ENCODE measurements at places on chromosomes 7 and 10.

GRCh38 chr7:139823959-139824521, 5.0 kb upstream of the TBXAS1 start:
- no peak for DNase-seq

- no peak for DNase-seq
Observed at GRCh38 chr7:131015657-131015958, 281.6 kb upstream of the KLF14 start.

- no peak for DNase-seq
Observed at GRCh38 chr10:115727129-115727528, 545.9 kb downstream of the GFRA1 start.

DNA sequence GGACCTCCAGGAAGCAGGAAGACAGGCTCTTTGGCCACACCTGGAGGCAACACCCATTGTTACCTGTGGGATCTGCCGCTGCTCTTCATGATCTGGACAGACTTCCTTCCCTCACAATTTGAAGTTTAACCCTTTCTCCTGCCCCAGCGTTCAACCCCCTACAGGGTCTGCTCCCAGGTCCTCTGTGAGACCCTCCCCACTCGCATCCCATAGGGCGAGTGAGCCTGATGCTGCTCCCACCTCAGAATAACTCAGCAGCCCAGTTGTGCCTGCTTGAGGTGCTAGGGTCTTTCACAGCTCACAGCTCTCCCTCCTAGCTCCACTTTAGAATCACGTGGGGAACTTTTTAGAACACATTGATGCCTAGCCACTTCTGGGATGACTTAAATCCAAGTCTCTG, 61.8 kb upstream of the C10orf90 start:
- no peak for DNase-seq

DNA sequence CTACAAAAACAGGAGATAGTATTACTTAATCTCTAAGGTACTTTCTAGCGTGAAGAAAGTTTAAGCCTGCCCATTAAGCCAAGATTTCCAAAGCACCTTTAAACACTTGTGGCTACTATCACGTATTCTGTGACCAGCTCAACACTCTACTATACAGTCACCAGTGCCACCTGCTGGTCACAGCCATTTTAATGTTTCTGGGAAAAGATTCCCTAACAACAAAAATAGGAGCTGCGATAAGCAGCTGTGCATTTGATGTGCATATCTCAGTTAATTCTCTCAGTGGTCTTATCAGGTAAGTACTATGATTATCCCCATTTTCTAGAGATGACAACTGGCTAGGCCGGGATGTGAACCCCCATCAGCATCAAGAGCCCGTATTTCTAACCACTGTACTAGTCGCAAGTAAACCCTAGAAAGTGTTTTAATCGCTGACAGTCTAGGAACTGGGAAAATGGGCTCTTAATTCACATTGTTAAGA, 860 bp downstream of the SEC31B start:
- DNase-seq: peak; percentile 36

- DNase-seq: no peak
Observed at GRCh38 chr7:104931181-104931781, 82.7 kb upstream of the KMT2E start.

DNA sequence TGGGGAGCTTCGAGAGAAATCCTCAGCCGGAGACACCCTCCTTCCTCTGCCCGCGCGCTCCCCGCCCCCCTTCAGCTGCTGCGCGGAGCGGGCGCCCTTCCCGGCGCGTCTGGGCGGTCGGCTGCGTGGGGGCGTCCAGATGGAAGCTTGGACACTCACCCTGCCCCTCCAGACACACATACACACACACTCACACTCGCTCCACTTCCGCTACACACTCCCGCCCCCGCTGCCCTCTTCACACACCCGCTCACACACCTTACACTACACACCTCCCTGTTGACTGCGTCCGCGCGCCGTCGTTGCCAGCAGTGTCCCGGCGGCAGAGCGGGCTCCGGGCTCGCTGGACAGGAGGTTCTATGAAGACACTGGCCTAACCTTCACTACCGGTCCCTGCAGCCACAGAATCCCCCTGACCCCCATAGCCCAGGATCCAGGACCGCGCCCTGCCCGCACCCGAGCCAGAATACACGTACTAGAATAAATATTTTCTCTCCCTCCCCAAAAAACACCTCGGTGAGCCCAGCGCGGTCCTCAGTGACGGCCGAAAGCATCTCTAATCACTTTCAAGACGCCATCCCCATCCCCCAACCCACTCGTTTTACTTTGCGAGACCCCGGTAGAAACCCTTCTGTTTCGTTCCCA, 1.1 kb upstream of the EGR2 start:
- DNase-seq: peak; percentile 50

DNA sequence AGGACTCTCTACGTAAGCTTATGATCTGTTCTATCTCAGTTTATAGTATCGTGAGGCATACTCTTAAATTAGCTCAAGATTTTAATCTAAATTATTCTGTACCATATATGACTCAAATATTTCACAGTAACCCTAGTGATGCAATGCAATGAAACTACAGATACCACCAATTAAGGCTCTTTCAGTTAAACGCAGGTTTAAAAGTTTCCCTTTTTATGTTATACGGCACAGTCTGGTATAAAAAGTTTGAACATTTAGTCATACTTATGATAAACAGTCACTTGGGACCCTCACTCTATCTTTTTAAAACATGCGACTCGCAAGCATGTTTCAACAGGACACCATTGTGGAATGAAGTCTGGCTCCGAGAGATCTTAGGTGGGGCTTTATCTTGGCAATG, 107.2 kb downstream of the CDK6 start:
- DNase-seq: no peak

GRCh38 chr7:30114536-30115238, 20.1 kb upstream of the MTURN start:
- DNase-seq: no peak

GRCh38 chr10:20674926-20675325, 222.2 kb downstream of the NEBL start:
- DNase-seq: no peak

DNA sequence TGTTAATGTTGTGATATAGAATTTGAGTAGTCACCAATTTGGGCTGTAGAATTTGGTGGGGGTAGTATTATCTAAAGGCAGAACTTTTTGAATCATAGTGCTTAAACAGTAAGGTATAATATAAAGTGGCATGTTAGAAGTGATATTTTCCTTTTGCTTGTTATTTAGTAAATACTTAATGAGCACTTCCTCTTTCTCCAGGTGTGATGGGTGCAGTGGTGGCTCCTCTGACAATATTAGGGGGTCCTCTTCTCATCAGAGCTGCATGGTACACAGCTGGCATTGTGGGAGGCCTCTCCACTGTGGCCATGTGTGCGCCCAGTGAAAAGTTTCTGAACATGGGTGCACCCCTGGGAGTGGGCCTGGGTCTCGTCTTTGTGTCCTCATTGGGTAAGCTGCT, 10.5 kb downstream of the GHITM start:
- DNase-seq: no peak

- DNase-seq: no peak
Observed at GRCh38 chr7:78383096-78383880, 584.7 kb downstream of the PHTF2 start.

GRCh38 chr7:78702770-78703169, 750.7 kb downstream of the MAGI2 start:
- DNase-seq: no peak

DNA sequence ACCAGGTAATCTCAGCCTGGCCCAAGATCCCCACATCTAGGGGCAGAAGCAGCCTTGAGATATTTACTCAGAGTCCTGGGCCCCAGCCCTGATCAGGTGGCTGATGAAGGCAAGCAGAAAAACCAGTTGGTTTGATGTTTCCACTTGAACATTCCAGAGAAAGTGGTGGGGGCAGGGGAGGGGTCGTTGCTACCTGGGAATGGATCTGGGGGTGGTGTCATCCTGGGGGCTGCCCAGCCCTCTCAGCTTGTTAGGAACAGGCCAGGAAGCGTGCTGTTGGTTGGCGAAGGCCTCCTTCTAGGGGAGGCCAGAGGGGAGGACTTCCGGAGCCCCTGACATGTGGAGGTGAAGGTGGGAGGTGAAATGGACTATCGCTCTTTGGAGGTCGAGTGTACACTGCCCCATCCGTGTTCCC, 3.7 kb upstream of the ABHD11 start:
- no peak for DNase-seq

DNA sequence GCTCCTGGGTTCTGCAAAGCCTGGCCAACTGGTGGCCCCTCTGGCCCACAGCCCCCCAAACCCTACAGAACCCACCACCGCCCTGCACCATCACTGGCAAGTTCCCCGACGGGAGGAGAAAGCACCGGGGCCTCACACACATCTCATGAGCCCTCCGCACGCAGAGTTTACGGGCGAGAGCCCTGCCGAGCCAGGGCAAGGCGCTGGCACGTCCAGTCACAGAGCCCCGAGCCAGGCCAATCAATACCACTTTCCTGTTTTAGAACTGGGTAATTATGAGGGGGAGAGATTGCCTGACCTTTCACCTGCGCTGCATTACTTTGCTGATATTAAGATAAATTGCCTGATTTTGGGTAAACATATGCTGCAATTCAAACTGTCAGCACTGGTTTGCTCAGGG, 113.3 kb downstream of the EBF3 start:
- DNase-seq: no peak

DNA sequence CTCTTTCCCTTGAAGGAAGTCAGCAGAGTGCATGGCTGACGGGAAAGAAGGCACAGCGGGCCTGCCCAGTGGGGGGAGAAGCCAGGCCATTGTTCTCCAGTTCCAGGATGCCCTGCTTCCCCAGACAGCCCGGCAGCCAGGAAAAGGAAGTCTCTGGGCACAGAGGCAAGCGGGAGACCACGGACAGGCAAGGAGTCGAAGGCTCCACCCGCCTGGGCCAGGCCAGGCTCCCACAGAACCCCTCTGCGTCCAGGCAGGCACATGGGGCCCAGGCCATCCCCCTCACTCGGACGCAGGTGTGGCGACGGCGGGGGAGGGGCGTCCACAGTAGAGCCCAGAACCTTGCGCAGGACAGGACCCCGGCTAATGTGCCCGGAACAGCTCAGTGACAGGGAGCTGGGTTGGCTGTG, 8.7 kb downstream of the GPR146 start:
- DNase-seq: no peak

- no peak for DNase-seq
Observed at GRCh38 chr7:149558149-149558861, 60.7 kb upstream of the ZNF746 start.

DNA sequence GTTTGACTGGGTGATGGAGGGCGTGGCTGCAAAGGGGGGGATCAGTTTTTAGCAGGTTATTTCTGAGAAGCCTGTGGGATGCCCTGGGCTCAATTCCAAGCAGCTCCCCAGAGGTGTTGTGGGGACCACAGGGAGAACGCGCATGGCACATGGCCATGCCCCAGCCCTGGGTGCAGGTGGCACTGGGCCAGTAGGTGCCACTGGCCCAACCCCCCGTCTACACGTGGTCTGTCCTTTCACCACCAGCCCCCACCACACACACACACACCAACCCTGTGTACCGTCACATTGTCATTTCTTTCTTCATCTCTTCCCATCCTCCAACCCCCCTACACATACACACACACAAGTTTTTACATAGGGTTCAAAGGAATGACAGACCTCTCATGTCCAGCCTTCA, 115.1 kb upstream of the STK17A start:
- DNase-seq: no peak

- DNase-seq: no peak
Observed at GRCh38 chr10:21130683-21131442, 233.8 kb upstream of the NEBL start.

DNA sequence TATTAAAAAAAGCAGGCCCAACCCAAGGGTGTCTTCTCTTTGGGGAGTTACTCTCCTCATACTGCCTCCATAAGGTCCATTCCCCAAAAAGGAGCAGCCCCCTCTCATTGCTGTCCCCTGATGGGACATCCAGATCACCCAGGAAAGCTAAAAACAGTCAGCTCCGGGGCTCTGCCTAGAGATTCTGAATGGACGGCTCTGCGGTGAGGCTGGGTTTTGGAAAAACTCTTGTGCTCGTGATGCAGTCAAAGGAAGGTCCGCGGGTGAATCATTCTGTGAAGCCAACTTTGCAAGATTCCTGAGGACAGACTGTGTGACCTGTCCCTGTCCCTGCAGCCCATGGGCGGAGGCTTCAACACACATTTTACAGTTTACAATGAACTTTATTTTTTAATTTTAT, 351.5 kb downstream of the TYW1 start:
- no peak for DNase-seq

DNA sequence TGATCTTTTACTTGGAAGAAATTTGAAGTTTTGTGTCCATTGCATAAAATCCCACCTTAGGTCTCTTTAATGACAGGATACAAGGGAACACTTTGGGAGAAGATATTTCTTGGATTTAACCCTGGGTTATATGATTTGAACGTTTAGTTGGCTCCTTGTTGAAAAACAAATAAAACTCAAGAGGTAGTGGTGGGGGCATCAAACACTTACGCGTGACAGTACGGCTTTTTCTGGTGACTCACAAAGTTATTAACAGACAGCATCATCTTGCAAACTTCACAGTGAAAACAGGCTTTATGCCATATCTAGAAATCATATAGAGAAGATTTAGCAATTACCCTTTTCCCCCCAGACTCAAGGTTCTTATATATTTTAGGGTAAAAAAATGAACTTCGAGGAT, 699 bp downstream of the NRAP start:
- DNase-seq: no peak

GRCh38 chr10:124162774-124163354, 69.5 kb upstream of the CHST15 start:
- no peak for DNase-seq

GRCh38 chr7:117171106-117171505, 151.8 kb downstream of the WNT2 start:
- no peak for DNase-seq

GRCh38 chr7:26393818-26394217, 102.2 kb downstream of the SNX10 start:
- no peak for DNase-seq

- peak; percentile 22 for DNase-seq
Observed at GRCh38 chr10:117653170-117653515, 110.6 kb downstream of the EMX2 start.

GRCh38 chr10:31419394-31420063, 100.5 kb downstream of the ZEB1 start:
- DNase-seq: no peak

DNA sequence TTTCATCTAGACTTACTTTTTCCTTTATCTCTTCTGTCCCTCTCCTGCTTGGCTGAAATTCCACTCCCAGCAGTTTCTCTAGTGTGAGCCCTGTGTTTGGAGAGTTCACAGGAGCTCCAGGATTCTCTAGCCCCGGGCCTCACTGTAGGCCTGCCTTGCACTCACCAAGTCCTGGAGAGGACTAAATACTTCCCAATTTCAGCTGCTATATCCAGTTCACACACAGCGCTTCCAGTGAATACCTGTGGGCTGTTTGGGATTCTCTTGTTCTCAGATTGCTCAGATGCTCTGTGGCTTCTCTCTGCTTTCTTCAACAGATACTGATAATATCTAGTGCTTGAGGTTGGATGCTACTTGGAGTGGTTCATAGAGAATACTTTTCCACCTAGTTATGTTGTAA, 46.0 kb downstream of the MINPP1 start:
- DNase-seq: no peak
